NCI-H82 (cell line): ENCODE measurements at places on chromosomes 11 and 22.

GRCh38 chr11:47765086-47765485 is 2.1 kb downstream of the FNBP4 start:
- DNase-seq: no peak

DNA sequence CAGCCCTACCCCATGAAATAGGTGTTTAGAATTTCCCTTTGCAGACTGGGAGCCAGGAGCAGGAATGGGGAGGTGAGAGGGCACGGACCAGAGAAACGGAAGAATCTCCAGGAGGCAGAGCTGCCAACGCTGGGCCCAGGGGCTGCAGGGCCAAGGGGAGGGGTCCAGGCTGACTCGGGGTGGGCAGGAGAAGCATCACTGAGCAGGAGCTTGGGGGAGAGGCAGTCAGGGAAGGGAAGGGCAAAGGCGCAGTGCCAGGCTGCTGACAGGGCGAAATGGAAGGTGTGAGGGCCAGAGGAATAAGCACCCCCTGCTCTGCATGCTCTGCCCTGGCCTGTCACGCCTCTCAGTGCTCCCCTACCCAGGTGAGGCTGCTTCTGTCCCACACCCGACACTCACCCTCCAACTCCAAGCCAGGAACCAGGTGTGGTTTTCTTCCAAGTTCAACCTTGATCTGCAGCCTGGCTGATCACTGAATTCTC is 14.5 kb downstream of the LRRC32 start:
- no peak for DNase-seq

GRCh38 chr11:110645253-110645652 is 67.0 kb downstream of the ARHGAP20 start:
- no peak for DNase-seq

- no peak for DNase-seq
Measured at GRCh38 chr11:23974051-23974450, 522.8 kb upstream of the LUZP2 start.
